ENCODE measurements at places on chromosomes 1 and 21.

- DNase-seq = no peak
Observed at GRCh38 chr1:112099979-112100378, 110.5 kb upstream of the KCND3 start.

- no peak for DNase-seq
Observed at GRCh38 chr1:24908591-24909259, 21.4 kb downstream of the RUNX3 start.

DNA sequence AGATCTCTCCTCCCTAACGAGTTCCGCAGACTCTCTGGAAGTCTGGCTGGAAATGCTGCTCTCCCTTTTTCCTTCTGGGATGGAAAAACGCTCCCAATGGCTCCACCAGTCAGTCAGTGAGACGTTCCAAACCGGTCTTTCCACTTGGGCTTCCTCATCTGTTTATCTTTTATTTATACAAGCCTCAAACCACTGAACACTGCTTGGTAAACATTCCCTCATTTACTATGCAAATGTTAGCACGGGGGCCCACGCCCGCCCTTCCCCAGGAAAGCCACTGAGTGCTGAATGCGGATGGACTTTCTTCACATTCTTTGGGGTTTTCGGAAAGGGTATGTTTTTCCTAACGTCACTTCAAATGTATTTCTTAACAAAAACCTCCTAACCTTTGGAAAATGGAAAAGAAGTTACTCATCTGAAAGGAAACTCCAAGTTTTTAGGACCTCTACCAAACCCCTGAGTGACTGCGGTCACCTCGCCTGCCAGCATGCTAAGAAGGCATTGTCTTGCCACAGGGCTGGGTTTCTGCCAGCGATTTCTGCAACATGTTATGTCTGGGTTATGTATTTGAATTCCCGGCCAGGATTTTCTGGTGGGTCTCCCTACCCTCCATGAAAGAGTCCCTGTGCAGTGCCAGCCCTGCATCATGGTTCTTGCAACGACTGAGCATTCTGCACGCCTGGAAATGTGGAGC is 14.0 kb upstream of the UMODL1 start:
- DNase-seq = no peak

DNA sequence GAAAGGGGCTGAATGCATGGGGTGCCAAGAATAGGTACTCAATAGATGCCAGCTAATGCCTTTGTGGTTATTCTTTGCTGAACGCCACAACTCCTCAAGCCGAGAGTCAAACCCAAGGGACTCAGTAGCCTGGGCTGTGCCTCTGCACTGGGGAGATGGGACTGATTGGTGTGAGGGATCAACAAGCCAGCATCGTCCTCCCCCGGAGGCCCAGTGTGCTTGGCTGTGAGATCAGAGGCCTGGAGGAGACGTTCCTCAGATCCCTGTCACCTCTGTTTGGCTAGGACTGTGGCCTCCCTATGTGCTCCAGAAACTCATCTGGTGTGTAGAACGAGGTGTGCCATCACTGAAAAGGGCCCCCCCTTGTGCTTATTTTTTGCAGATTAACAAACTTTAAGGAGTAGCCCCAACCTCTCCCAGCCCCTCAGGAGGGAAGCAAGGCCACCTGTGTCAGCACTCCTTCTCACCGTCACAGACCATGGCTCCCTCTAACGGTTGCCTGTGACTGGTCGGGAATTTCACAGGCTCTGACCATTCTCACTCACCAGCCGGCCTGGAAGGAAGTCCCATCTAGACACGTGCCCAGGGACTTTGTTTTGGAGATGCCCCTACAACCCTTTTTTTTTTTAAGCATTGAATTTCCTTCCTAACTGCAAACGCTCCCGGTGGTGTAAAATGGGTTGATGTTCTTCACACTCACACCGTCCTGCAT is 194.0 kb upstream of the VAMP3 start:
- no peak for DNase-seq

- no peak for DNase-seq
Observed at GRCh38 chr1:153228491-153228890, 11.1 kb downstream of the PRR9 start.

GRCh38 chr1:197973206-197973605 is 56.0 kb downstream of the LHX9 start:
- DNase-seq = no peak
